NCI-H1930 (cell line): ENCODE measurements at places on chromosomes 3 and 15.

DNA sequence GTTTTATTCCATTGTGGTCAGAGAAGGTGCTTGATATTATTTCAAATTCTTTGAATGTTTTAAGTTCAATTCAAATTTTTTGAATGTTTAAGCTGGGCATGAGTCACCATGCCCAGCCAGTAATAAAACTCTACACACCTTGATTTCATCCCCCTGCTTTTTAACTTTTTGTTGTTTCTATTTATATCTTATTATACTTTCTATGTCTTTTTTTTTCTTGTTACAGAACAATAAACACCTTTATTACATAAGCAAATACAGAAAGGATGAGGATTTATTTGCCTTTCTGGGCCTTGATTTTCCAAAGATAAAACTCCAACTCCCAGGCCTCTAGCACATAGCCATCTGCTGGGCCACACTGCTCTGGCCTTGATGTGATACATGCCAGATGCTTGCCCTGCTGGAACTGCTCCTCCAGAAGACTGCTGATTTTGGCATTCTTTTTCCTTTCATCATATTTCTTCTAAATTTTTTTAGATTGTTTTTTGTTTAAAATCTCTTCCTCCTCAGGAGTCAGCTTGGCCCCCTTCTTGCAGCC, 14.0 kb downstream of the DNAH12 start:
- no peak for DNase-seq

- no peak for DNase-seq
Observed at GRCh38 chr3:25899352-25900101, 109.6 kb downstream of the OXSM start.

- no peak for DNase-seq
Observed at GRCh38 chr15:69852482-69852881, 245.2 kb downstream of the TLE3 start.

- DNase-seq = no peak
Observed at GRCh38 chr3:61702453-61702852, 141.1 kb downstream of the PTPRG start.

- DNase-seq = no peak
Observed at GRCh38 chr3:128322030-128323022, 144.4 kb downstream of the DNAJB8 start.

GRCh38 chr15:90580946-90581345, 51.2 kb downstream of the CRTC3 start:
- DNase-seq = no peak

- DNase-seq = no peak
Observed at GRCh38 chr15:90294601-90295269, 29.3 kb downstream of the NGRN start.

GRCh38 chr3:189966843-189967242, 153.9 kb downstream of the P3H2 start:
- DNase-seq = no peak

- DNase-seq = no peak
Observed at GRCh38 chr3:114626751-114627150, 332.9 kb downstream of the TIGIT start.

GRCh38 chr3:134394380-134394779, 20.1 kb upstream of the AMOTL2 start:
- DNase-seq = no peak

GRCh38 chr15:62795171-62795570, 247.4 kb upstream of the TPM1 start:
- no peak for DNase-seq

GRCh38 chr3:74845081-74845480, 230.6 kb upstream of the CNTN3 start:
- no peak for DNase-seq

GRCh38 chr3:110031975-110032374, 694.6 kb upstream of the DPPA4 start:
- DNase-seq = no peak

DNA sequence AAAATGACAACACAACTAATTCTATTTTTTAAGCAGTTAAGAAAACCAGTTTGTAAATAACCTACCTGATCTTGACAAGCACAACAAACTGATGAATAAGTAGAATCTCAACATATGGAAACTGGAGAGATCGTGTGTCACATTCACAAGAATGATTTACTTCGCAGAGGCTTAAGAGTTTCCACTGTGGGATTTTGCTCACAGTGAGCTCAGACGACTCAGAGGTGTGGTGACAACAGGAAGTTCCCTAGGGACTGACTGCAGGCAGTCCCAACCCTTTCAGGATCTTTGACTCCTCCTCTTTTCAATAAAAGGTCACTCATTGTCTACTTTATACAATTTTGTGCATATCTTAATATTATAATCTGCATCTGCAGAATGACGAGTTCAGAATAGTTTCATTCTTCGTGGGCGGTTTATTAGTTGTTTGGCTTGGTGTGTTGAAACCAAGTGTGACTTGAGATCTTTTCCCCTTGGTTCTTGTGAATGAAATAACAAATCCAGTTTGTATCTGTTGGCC, at the start of gene LIPH:
Gene LIPH, minus strand, starts transcription at position 231 of the 520 bp plus-strand sequence. Its CDS starts 117 bp downstream, at position 114.
- DNase-seq = no peak

DNA sequence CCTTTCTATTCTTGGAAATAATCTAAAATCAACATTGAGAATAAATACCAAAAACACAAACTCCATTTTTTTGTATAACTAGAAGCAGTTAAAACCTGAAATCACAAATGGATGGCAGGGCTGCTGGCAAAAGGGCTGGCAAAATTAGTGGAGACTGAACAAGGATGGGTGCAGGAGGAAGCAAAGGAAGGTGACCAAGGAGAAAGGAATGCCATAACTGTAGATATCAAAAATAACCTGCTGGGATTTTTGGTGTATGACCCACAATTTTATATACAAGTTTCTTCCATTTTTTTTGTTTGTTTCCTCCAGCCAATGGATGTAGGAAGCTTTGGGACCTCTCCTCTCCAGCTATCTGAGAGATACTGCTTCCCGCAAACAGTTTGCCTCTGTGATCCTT, 12.7 kb downstream of the CFAP44 start:
- no peak for DNase-seq

DNA sequence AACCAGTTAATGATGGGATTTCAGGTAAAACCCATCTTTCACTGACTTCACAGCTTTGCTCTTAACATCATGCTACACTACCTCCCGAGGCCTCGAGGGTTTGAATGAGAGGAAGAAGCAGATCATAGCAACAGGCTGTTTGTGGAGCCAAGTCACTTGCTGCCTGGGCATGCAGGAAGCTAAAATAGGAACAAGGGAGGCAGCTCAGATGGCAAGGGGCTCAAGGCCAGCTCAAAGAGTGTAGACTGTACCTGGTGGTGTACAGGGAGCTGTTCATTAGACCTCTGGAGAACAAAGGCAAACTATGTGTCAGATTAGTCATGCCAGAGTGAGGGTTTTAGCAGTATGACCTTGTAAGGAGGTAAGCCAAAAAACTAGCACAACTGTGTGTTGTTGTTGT, 28.8 kb downstream of the ARRDC4 start:
- no peak for DNase-seq

GRCh38 chr3:171862993-171863521, 19.9 kb downstream of the TMEM212 start:
- DNase-seq = no peak

DNA sequence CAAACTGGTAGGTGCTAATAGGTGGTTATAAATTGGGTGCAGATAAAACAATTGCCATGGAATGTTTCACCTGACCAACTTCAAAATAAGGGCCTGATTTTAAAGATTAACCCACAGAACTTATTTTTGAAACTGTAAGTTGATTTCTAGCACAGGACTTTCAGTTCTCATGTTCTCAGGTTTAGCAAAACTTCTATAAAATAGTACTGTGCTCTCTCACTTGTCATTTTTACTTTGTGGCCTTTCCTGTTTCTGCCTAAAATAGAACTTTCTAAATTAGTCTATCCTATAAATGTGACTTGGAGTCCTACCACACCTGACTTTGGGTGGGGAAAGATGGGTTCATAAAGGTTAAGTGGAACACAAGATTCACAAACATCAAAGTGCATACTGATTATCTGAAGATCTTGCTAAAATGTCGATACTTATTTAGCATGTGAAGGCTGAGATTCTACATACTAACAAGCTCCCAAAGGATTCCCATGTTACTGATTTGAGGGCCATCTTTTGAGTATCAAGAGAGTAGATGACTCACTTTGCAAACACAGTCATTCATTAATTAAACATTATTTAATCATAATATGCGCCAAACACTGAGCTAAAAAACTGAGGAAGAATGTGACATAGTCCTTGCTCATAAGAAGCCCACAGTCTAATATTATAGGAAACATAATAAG, 38.6 kb downstream of the BTLA start:
- no peak for DNase-seq

DNA sequence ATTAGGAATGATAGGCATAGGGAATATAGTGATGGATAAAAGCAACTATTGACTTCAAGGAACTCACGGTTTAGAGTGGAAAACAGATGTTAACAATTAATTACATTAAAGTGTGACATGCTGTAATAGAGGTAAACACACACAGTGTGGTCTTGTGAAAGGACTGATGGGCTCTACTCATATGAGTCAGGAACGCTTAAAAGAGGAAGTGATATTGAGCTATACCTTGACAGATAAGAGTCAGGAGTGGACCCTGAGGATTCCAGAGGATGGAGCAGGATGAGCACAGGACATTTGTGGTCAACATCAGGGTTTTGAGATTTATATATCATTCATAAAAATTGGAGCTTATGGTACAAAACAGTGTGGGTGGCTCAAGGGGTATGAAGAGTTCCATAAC, 11.0 kb downstream of the EXOG start:
- DNase-seq = no peak

- DNase-seq = peak; percentile 15
Observed at GRCh38 chr3:42148982-42149432, 57.9 kb downstream of the TRAK1 start.

DNA sequence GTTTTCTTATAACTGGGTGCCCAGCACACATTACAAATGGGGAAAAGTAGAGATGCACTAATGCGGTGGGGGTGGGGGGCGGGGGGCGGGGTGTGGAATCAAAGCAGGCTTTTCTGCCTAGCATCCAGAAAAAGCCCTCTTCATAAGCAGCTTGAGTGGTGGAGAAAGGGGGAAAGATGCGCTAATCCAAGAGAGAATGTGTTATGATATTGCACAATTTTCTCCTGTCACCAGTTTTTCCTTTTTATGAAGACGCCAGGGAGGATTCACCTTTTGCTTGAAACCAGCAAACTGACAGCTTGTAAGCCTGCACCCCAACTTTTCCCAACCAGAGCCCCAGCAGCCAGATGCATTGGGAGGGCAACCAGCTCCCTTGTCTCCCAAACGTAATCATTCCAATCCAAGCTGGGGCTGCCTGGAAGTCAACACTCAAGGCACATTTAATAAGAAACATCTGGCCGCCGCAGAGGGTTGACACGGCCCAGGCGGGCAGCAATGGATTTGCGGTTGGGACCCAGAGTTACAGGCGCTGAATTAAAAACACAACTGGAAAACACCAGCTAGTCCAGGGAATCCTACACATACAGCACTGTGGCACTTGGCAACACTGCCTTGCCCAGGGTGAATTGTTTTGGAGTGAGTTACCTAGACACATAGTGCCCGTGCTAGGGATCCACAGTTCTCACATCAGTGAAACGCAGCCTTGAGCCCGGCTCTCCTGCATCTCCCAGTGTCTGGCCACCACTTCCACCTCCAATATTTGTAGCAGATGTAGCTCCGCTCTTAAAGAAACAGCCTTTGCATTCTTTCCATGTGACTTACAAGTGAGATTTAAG, 218.5 kb upstream of the PRICKLE2 start:
- no peak for DNase-seq

DNA sequence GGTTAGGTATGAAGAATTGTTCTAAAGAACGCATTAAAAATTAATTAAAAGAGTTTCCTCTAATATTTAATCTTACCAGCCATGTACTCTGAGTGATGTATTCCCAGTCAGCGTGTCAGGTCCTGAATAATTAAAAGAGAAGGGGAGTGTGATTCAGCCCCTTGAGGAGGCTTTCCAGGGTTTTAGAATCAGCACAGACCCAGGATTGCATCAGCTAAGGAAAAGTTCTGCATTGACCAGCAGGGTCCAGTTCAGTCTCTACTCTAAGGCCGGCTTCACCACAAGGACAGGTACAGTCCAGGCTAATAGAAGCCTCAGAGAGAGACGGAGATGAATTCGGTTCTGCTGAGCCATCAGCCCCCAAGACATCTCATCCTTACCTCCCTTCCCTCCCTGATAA, 499.5 kb upstream of the PROK2 start:
- DNase-seq = no peak

GRCh38 chr15:70461992-70462391, 301.4 kb downstream of the UACA start:
- no peak for DNase-seq

- DNase-seq = peak; percentile 56
Observed at GRCh38 chr3:149534671-149535332, 60.3 kb downstream of the TM4SF4 start.

- DNase-seq = no peak
Observed at GRCh38 chr3:120093119-120093910, 932 bp downstream of the GSK3B start.

GRCh38 chr3:52277071-52277964, 1.1 kb downstream of the WDR82 start:
- DNase-seq = no peak

DNA sequence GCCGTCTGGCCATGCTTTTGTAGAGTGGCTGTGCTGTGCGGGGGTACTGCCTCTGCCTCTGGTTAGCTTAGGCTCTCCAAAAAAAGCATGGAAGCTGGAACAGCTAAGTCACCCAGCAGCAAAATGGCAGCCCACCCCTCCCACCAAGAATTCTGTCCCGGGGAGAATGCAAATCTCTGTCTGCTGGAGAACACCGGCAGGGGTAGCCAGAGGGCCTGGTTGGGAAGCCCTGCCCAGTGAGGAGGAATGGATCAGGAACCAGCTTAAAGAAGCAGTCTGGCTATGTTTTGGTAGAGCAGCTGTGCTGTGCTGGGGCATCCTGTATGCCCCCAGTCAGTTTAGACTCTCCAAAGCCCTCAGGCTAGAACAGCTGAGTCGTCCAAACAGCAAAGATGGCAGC, 56.2 kb upstream of the PTPRG start:
- no peak for DNase-seq

- DNase-seq = peak; percentile 24
Observed at GRCh38 chr15:99213187-99213811, 36.1 kb downstream of the TTC23 start.

GRCh38 chr15:32956006-32956405, 238.2 kb downstream of the GREM1 start:
- no peak for DNase-seq

GRCh38 chr3:111712294-111713167, 117.4 kb upstream of the ZBED2 start:
- DNase-seq = no peak

GRCh38 chr3:43013743-43014155, 34.6 kb downstream of the GASK1A start:
- no peak for DNase-seq

DNA sequence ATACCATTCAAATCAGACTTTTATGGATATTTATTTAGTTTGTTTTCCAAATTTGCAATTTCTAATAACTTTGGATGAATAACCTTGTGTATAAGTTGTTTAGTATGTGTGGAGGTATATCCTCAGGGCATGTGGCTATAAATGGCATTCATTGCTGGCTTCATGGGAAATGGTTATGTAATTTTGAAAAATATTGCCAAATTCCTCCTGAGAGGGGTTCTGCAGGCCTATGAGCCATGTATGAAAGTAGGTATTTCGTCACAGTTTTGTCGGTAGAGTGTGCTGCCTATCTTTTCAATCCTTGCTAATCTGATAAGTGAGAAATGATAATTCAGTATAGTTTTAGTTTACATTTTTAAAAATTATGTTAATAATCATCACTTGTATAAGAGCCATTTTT, 256.4 kb upstream of the ZNF385D start:
- no peak for DNase-seq

- no peak for DNase-seq
Observed at GRCh38 chr15:81062937-81063336, 62.2 kb downstream of the TLNRD1 start.
